Right atrium auricular region (tissue), 2 donors: ENCODE measurements at places on chromosomes 4 and X. TPM values are rescaled to one million over a fixed set of nuclear protein-coding genes. Genes with fewer than 3 reads are reported as not detected.

- no peak for DNase-seq
These were observed 93.2 kb downstream of the WFS1 start for GRCh38 chr4:6362896-6363295.

DNA sequence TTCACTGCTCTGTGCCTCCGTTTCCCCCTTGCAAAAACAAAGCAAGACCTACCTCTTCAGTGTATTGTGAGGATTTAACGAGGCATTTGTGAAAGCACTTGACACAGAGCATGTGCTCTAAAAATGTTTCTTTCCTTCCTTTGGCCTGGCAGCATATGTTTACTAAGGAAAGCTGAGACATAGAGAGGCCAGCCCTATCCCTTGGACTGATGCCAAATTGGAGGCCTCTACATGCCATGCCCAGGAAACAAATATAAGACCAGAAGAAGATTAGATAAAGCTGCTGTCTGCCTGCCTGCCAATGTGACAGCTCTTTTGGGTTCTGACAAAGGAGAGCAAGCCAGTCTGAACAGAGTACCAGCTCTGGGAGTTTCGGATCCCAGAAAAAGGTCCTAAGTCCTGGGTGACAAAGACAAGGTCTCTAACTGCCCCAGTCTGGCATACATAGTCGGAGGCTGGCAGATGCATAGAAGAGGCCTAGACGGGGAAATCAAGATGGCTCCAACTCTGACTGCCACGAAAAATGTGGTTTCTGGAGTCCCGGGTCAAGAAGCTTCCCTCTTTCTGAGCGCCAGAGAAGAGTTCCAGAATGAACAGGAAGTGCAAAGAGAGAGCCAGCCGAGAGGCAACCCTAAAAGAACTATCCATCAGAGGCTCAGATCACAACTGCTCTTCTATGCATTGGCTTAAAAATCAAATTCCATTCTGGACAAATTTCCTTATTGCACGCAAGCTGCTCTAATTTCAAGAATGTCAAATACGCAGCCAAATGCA is 25.8 kb downstream of the OTUD6A start:
- no peak for DNase-seq

GRCh38 chrX:111376486-111376885 is 35.5 kb downstream of the DCX start:
- no peak for DNase-seq

Gene IGSF1
- total RNA-seq, result 9.5 TPM

- DNase-seq, result no peak
These were observed 72.2 kb upstream of the VBP1 start for GRCh38 chrX:155143959-155144548.

GRCh38 chr4:158796370-158797140 is 27.7 kb downstream of the FNIP2 start:
- no peak for DNase-seq

- DNase-seq, result no peak
These were observed 29.6 kb downstream of the KDM5C start for GRCh38 chrX:53195401-53195800.
